Cortex of kidney (tissue), 1 donor: ENCODE measurements at places on chromosomes 11 and 22.

DNA sequence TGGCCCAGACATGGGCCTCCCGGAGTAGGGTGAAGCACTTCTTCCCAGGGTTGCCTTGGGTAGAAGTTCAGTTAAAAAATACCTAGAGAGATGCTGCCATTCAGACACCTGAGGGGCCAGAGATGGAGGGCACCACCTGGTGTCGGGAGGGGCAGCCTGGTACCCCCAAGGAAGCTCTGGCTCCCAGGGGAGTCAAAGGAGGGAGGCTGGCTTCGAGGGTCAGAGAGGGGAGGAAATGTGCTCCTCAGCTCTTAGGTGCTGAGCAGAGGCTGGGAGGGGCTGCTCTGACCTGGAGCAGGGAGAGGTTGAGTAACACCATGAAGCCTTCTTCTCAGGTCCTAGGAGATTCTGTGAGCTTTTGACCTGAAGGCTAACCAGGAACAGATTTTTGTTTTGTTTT, 1.1 kb downstream of the USP35 start:
- no peak for DNase-seq

- DNase-seq, result no peak
Observed at GRCh38 chr11:46309814-46310259, 32.4 kb downstream of the CREB3L1 start.

GRCh38 chr11:56750190-56750589, 1.7 kb upstream of the OR9G4 start:
- DNase-seq, result no peak

DNA sequence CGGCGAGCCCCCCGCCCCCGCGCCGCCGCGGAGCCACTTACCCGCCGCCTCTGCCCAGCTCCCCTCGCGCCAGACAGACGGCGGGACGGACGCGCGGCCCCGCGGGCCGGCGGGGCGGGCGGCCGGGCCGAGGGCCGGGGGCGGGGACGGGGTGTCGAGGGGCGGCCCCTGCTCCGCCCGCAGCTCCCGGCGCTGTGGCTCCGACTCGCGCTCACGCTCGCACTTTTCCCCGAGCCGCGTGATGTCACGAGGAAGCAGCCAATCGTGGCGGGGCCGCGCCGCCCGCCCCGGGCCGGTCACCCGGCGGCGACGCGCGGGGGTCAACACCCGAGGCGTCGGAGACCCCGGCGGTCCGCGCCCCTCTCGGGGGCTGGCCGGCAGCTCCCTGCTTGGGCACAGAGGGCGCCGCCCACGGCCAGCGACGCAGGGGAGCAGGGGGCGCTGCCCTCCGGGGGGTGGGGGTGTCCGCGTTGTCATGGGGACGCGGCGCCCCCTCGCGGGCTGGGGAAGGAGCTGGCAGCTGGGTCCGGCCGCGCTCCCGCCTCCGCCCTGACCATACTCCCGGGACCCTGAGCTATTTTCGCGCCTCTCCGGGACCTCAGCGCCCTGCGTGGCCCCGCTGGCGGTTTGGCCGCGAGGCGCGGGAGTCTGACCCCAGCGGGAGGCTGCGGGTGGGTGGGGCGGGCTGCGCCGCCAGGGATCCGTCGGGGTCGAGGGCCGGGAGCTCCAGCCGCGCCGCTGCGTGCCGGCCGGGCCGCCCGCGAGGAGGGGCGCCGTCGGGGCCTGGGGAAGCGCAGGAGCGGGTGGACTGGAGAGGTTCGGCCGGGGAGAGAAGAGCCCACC, at the start of gene CHRM4:
Gene CHRM4 (minus strand): TSS at position 199 of the 843 bp plus-strand sequence. CDS start 5,219 bp downstream, outside the sequence.
- no peak for DNase-seq

DNA sequence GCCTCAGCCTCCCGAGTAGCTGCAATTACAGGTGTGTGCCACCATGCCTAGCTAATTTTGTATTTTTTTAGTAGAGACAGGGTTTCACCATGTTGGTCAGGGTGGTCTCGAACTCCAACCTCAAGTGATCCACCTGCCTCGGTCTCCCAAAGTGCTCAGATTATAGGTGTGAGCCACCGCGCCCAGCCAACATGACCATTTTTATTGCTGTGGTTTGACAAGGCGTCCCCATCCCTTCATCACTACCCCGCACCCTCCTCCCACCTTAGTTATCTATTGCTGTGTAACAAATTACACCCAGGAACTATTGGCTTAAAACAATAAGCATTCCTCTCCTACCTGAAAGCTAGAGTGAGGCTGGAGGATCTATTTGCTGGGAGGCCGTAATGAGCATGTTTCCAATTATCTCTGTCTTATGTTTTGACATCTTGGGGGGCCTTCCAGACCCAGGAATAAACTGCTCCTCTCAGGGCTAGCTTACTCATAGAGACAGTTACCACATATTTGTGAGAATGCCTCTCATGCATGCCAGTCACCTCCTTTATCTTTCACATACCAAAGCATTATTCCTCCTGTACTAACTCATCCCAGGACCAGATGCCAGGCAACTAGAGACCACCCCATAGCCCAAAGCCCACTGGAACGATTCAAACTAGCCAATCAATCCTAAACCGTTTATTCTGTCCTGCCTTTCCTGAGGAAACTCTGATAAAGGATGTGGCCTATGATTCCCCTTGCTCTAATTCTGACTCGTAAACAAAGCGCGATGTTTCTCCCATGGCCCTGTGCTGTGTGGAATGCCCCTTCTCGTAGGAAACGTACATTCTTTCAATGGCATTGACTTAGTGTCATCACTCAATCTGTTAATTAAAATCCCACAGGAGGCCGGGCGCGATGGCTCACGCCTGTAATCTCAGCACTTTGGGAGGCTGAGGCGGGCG, 19.4 kb downstream of the SNU13 start:
- no peak for DNase-seq
